ENCODE measurements at places on chromosomes 16 and 17.

DNA sequence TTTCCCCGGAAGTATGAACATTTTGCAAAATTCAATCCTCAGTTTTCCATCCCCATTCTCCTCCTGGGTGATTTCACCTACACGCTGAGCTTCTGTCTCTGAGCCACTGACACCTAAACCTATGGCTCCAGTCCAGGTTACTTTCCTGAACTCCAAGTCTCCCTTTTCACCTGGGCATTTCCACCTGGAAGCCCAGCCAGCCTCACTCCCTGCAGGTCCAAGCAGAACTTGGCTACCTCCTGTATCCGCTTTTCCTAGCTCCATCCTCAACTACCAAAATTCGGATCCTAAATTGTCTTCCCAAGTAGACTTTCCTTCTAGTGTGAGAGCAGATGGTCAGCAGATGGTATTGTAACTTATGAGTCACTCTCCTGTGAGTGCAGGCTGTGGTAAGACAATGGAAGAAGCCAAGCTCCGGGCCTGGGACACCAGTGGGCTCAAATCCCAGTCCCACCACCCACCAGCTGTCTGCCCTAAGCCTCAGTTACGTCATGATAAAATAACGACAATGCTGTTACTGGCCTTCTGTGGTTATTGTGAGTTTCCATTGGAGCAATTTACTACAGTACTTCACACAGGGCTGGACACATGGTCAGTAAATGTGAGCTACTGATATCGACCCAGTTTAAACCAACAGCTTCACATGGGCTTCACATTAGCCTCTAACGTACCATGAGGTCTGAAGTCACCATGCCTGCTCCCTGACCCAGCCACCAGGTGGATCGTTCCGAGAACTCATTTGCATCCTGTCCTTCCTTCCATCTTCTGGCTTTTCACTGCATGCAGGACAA is 33.3 kb downstream of the PECAM1 start:
- no peak for DNase-seq

- DNase-seq = no peak
Measured at GRCh38 chr16:66712512-66712911, 16.0 kb upstream of the CMTM4 start.

- DNase-seq = no peak
Measured at GRCh38 chr16:28602529-28602928, 5.7 kb upstream of the SULT1A2 start.

DNA sequence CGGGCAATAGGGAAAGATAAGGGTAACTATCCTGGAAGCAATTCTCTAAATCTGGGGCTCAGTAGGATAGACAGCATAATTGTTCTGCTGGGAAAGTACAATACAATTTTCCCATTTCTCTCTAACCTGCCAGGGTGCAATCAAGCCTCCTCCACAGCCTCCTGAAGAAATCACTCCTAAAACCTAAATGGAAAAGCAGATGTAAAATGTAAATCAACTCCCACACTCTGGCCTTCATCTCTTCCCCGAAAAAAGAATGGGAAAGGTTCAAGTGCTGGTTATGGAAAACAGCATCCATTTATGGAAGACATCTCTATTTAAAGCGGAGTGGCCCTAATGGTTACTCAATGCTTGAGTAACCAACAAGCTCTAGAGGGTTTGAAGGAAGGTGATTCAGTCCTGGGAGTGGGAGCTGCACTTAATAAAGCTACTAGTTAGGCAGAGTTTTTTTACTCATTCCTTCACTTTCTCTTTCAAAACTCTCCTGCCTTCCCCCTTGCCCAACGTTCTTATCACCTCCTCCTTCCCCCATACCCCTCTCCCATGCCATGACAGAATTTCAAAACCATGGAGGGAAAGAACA is 5.1 kb downstream of the MMD start:
- no peak for DNase-seq

DNA sequence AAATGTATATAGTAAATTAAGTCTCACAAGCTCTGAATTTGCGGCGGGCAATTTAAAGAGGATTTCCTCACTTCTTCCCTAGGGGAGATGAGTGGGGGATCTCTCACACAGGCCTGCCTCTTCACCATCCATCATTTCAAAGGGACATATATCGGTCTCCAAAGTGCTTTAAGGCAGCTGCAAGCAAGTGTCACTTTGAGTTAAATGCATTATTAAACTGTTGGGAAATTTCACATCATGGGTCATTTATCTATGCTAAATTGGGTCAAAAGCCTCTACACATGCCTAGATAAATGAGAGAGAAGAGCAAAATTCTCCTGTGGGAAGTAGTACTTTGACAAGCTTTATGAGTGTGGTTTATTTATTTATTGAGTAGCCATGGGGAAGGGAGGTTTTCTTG is 1106.1 kb upstream of the GOT2 start:
- no peak for DNase-seq

DNA sequence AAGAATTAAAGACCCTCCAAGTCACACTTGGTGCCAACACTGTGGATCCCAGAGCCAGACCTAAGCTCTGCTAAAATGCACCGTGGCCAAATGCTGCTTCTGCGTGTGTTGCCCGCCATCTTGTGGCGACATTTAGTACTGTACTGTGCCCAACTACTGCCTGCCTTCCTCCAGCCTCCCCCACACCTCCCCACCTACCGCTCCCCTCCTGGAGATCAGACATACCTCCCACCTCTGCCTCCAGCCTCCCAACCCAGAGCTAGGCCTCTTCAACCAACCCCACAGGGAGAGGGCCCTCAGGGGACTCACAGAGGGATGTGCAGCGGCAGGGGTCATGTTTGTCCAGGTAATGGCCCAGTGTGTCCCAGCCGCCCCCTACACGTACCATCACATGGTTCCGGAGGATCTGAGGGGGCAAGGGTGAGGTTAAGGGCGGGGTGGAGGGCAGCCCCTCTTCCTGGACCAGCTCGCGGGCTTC is 5.5 kb downstream of the GAS2L2 start:
- peak; percentile 80 for DNase-seq

- DNase-seq = no peak
Measured at GRCh38 chr17:56009795-56010651, 143.3 kb upstream of the ANKFN1 start.

GRCh38 chr17:17356931-17357270 is 53.7 kb downstream of the NT5M start:
- no peak for DNase-seq

GRCh38 chr17:80790021-80790765 is 201.4 kb upstream of the CHMP6 start:
- no peak for DNase-seq

DNA sequence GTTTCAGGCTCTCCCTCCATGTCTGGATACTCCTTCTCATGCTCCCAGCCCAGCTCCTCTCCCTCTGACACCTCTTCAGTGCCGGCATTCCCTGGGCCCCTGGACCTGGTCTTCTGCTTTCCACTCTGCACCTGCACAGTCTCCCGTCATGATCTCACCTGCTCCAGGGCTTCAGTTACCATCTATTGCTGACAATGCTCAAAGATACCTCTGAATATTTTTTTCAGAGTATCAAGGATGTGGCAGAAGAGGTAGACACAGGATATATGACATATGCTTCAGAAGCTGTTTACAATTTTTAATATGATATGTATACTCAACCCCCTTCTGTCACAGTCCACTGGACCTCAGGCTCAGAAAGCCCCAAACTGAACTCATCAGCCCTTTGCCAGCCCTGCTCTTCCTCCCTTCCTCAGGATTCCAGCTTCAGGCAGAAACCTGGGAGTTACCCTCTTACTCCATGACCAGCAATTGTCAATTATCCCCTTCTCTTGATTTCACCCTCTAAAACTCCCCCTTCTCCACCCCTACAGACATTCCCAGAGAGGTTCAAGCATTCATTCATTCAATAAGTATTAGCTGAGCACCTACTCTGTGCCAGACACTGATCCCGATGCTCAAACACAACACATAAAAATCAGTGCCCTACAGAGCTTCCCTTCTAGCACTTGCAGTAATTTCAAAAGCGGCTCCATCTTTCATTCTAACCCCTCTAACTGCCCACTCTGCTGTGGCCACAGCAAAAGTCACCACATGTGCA is 7.8 kb upstream of the MLLT6 start:
- no peak for DNase-seq

GRCh38 chr17:28370744-28371103 is 617 bp upstream of the VTN start:
- DNase-seq = no peak

GRCh38 chr17:17565471-17566339 is 25.8 kb downstream of the PEMT start:
- DNase-seq = no peak

DNA sequence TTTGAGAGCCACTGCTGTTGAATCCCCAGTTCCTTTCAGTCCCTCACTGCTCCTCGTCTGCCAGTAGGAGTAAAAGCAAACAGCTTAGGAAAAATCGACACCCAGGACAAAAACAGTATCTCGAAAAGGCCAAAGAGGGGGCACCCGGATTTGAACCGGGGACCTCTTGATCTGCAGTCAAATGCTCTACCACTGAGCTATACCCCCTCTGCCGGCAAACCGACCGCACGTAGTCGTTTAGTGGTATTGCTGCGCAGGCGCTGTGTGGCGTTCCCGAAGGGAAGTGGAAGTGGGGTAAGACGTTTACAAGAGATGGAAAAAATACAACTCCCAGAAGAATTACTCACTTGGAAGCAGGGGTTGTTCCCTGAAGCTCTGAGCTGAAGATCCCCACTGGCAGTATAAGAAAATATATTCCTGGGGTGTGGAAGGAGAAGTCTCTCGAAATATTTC is 2.2 kb upstream of the PLXDC1 start:
- peak; percentile 88 for DNase-seq

DNA sequence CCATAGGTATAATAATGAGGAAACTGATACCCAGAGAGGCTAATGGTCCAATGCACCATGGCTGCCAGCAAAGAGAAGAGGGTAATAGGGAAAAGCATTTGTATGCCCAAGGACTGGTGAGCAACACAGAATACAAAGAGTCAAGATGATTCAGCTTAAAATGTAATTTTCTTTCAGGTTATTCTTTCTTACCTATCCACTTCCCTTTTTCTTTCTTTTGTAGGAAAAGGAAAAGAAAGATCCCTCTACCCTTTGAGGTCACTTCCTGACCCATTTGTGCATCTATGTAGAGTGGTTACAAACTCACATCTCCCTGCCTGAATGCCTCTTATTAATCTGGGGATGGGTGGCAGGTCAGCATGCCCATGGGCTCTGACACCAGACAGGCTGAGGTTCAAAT is 3.5 kb upstream of the PLCG2 start:
- DNase-seq = no peak

DNA sequence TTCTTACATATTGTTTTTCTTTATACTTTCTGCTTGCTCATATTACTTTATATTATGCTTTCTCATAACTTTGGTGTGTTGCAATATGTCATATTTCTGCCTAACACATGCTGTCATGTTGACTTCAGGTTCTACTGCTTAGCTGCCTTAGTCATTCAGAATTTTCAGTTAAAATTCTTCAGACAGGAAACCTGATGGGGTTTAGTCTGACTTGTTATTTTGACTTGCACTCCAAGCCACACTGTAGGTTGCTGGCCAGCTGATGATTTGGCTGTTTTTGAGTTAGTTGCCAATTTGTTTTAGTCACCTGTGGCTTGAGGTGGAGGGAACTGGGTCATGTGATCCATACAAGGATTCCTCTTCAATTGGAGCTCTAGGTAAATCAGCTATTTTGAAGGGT is 315.4 kb downstream of the MAP2K6 start:
- DNase-seq = no peak

DNA sequence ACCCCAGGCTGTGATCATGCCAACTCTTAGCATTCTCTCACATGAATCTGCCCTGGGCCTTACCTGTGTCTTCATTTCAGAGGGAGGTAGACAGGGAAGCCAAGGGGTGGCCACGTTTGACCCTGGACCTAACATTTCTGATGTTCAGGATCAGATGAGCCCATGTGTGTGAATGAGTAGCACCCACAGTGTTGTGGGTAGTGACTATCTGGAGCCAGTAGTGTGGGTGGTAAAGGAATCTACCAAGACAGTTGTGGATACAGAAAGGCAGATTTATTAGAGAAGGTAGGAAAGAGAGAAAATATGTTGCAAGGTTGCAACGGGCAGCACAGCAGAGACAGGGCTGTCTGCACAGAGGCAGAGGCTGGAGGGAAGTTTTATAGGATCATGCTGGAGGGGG is 60.5 kb downstream of the TK2 start:
- no peak for DNase-seq

DNA sequence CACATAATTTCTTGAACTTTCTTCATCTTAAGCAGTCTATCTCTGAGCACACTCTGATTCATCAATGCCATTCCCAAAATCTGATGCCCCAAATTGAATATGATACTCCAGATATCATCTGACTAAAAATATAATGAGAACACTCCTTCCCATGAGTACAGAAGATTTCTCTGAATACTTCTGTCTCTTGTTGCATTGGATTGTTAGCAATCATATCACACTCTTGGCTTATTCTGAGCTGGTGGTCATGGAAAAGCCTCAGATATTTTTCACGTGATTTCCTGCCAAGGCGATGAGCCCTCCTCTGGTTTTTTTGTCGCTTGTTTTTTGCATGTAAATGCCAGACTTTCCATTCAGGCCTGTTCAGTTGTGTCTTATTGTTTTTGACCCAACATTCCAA is 87.2 kb downstream of the NOG start:
- no peak for DNase-seq

GRCh38 chr16:2026461-2027023 is at the start of gene NHERF2:
Gene NHERF2, plus strand, starts transcription at chr16:2026902. Its CDS starts 104 bp downstream, at chr16:2027006.
- DNase-seq = no peak

GRCh38 chr17:58702045-58702476 is 9.7 kb downstream of the RAD51C start:
- DNase-seq = no peak

- peak; percentile 47 for DNase-seq
Measured at GRCh38 chr17:1058423-1059130, 61.6 kb downstream of the TIMM22 start.

DNA sequence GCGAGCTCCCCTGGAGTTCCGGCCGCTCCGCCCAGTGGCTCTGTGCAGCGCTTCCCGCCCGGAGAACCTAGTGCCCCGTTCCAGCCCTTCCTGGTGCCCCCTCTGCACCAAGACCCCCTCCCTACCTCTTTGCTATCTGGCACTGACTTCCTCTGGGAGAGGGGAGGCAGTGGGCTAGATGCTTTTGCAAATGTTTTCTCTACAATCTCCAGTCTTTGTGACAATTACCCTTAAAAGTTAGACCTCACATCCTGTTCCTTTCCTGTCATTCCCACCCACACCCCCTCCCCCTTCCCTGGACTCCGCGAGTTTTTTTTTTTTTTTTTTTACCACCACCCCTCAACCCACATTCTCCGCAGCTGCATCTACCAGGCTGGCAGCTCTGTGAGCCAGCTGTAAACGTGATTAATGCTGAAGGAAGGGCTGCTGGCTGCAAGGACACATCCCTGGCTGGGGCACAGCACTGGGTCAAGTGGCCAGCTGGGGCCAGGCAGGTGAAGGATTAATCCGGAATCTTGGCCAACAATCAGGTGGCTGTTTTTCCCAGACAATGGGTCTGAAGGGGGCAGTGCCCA is 101.5 kb downstream of the MGAT5B start:
- DNase-seq = no peak

Measured in activated naive CD4-positive, alpha-beta T cell treated with anti-CD3 and anti-CD28 coated beads, Interleukin-2, amount 50 U/mL, for 16 hours (primary cell).